ENCODE measurements at places on chromosomes 3 and 15.

GRCh38 chr3:100709842-100710260 lies 557 bp downstream of the TFG start:
- DNase-seq, result peak; percentile 15

- no peak for DNase-seq
Observed at GRCh38 chr3:10149226-10149625, 7.6 kb downstream of the VHL start.

GRCh38 chr3:184230603-184231528 lies 1.5 kb downstream of the VWA5B2 start:
- no peak for DNase-seq

- no peak for DNase-seq
Observed at GRCh38 chr3:151226088-151226563, 23.1 kb upstream of the GPR171 start.

DNA sequence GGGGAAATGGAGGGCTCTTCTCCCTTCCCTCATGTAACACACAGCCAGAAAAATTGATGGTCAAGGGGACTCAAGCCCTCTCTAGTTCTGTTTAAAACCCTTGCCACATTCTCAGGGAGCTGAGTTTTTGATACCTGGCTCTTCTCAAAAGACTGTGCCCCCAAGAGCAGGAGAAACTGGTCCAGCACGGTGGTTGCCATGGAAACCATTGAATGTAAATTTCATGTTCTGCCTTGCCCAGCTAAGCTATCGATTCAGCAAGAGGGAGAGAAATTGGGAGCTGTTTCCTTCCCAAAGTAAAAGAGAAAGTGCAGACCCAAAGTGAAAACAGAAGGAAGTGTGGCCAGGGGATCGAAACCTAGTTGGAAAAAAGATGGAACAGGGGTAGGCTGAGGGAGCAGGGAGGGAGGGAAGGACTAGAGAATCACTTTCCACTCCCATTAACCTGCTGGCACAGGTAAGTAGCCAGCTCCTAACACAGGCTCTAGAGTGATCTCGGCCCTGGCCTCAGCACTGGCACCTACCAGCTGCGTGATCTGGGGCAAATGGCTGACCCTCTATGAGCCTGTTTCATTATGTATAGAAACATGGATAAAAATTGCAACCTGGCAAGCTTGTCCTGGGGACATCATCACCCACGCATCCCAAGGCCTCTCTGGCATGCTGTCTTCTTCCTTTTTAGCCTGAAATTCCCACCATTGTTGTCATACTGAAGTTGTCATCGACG lies 140.9 kb downstream of the TPRA1 start:
- DNase-seq, result no peak

DNA sequence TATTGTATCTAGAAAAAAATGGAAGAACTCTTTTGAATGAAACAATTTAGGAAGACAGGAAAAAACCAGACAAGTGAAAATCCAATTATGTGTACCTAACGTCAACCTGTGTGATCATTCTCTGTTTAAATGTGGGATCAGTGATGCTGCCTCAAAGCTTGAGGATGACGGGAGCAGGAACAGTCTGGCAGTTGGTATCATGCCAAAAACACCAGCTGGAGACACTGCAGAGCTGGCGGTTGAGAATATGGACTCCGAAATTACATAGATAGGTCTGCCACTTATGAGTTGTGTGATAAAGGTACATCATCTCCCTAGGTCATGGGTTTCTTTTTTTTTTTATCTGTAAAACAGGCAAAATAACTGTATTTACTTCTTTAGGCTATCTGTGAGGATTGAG lies 480.5 kb downstream of the CNTN4 start:
- no peak for DNase-seq

GRCh38 chr3:78887547-78888011 lies 880.2 kb downstream of the ROBO1 start:
- DNase-seq, result no peak

GRCh38 chr15:67177752-67178151 lies 76.7 kb downstream of the AAGAB start:
- no peak for DNase-seq

GRCh38 chr3:151037746-151038477 lies 47.6 kb upstream of the MED12L start:
- no peak for DNase-seq

DNA sequence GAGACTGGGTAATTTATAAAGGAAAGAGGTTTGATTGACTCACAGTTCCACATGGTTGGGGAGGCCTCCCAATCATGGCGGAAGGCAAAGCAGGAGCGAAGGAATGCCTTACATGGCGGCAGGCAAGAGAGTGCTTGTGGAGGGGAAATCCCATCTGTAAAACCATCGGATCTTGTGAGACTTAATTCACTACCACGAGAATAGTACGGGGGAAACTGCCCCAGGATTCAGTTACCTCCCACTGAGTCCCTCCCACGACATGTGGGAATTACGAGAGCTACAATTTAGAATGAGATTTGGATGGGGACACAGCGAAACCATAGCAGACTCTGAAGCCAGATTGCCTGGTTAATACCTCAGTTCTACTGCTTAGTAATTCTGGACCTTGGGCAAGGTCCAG lies 67.8 kb downstream of the THSD4 start:
- DNase-seq, result no peak

GRCh38 chr3:173109143-173109542 lies 31.9 kb downstream of the SPATA16 start:
- no peak for DNase-seq

DNA sequence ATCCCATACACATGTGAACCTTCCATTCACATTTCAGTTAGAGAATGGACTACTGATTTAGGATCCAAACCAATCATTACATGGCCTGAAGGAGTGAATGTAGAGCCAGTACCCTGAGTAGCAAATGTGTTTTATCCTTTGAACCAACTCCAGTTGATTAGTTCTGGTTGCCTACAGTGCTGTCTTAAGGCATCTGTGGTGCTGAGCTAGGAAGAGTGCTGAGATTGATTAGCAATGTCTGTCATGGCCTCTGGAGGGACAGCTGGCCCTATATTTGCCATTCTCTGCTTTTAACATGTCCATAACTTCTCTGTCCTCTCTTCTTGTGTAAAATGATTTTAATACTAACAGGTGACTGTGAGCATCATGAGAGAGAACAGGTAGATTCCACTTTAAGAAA lies 11.1 kb downstream of the LRTM1 start:
- DNase-seq, result no peak

DNA sequence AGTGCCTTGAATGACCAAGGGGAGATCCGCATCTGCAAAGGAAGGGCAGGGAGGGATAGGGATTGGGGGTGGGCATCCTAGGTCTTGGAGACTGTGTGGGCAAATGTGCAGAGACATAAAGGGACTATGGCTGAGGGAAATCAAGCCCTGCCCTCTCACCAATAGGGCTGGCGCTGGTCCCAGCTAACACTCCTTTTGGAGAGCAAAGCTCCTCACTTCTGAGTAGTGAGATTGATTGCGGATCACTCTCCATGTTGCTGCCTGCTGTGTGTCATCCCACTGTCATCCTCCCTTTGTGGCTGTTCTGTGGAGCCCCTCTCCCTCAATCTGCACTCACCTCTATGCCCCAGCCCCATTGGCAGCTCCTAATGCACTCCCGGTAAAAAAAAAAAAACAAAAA lies 2.2 kb upstream of the CELSR3 start:
- no peak for DNase-seq

DNA sequence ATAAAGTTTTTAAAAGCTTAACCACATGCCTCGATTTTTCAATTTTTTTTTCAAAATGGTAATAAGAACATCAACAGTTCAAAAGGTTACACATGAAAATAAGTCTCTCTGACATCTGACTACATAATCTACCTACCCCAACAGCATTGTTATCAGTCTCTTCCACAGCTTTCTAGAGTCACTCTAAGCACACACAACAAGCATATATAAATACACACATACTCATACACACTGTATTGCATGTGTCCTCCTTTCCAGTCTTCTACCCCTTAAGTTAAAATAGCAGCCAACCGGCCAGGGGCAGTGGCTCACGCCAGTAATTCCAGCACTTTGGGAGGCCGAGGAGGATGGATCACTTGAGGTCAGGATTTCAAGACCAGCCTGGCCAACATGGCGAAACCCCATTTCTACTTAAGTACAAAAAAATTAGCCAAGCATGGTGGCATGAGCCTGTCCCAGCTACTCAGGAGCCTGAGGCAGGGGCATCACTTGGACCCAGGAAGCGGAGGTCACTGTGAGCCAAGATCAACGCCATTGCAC lies 12.2 kb downstream of the TBL1XR1 start:
- no peak for DNase-seq

Measured in stimulated activated naive B cell treated with anti-CD40 and anti-IgM and Interleukin-4, amounts not matched to agents 10 μg/mL and 1 μg/mL and 100 μg/mL, for 72 hours (primary cell).